ENCODE measurements at places on chromosomes 1 and 21.
A peak's percentile ranks its signal among the peaks of the same experiment; 100 is the strongest.

DNA sequence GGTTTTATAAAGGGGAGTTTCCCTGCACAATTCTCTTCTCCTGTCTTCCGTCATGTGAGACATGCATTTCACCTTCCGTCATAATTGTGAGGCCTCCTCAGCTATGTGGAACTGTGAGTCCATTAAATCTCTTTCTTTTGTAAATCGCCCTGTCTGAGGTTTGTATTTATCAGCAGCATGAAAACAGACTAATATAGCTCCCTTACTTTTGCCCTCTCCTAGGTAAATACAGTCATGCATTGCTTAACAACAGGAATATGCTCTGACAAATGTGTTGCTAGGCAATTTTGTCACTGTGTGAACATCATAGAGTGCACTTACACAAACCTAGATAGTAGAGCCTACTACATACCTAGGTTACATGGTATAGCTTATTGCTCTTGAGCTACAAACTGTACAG, 616.8 kb downstream of the RWDD3 start:
- no peak for DNase-seq

GRCh38 chr1:160261556-160261892, 825 bp downstream of the DCAF8 start:
- peak; percentile 80 for DNase-seq

DNA sequence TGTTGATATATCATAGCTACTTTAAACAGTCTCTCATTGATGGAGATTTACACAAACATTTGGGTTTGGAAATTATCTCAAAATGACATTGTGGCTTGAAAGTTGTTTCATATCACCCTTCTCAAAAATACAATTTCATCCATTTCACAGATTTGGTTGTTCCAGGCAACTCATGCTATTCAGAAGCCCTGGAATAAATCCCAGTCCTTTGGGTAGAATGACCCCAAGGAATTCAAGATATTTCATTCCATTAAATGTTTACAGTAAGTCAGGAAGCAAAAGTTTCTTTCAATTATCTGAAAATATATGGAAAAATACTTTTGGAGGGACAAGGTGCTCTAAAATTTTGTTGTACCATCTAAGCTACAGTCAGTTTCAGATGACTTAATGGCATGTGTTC, 27.1 kb downstream of the MPZL1 start:
- no peak for DNase-seq

GRCh38 chr1:72579629-72580028, 297.3 kb upstream of the NEGR1 start:
- no peak for DNase-seq

- no peak for DNase-seq
Observed at GRCh38 chr1:75630998-75631397, 20.1 kb upstream of the SLC44A5 start.

DNA sequence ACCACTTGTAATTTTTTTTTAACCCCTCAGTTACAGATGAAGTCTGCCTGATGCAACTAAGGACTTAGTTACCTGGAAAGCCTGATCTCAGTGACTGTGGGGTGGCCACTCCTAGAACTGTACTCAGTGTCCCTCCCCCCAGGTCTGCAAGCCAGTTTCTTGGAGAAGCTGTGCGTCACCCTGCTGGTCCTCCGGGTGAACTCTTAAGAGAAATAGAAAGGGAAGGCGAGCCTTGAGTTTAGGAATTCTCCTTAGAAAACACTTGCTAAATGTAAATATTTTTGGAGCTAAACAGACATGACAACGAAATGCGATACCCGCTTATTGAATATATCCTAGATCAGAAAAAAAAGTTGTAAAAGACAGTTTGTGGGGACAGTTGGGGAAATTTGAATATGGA, 730 bp downstream of the SLC16A4 start:
- DNase-seq: no peak

- no peak for DNase-seq
Observed at GRCh38 chr1:11055676-11056075, 4.1 kb downstream of the SRM start.

DNA sequence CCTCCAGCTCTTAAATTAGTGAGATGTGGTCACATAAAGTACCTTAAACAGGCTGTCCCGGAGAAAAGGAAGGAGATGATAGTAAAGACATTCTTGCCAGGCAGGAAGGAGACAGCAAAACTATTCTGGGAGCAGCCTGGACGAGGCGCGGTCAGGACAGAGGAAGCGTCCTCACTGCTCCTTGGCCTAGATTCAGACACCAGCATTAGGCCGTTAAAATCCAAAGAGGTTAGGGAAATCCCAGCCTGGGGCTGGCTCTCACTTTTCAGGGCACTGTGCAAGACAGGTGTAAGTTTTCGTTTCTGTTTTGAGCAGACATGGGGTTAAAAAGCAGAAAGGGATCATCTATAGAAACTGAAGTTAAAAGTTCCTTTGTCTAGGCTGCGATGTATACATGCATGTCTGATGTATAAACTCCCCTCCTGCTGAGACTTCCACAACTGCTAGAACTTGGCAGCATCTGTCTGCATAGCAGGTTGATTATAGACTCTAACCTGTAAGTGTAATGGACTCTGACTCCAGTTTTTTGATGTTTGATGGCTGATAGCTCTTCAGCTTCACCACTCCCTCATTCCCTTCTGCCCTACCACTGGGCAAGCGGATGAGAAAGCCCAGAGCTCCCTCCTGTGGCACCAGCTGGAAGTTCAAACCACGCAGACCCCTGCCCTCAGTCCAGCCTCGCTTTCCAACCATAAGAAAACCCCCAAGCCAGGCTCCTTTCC, 21.5 kb downstream of the STPG1 start:
- DNase-seq: peak; percentile 69

GRCh38 chr1:168774241-168774640, 45.2 kb upstream of the DPT start:
- no peak for DNase-seq

DNA sequence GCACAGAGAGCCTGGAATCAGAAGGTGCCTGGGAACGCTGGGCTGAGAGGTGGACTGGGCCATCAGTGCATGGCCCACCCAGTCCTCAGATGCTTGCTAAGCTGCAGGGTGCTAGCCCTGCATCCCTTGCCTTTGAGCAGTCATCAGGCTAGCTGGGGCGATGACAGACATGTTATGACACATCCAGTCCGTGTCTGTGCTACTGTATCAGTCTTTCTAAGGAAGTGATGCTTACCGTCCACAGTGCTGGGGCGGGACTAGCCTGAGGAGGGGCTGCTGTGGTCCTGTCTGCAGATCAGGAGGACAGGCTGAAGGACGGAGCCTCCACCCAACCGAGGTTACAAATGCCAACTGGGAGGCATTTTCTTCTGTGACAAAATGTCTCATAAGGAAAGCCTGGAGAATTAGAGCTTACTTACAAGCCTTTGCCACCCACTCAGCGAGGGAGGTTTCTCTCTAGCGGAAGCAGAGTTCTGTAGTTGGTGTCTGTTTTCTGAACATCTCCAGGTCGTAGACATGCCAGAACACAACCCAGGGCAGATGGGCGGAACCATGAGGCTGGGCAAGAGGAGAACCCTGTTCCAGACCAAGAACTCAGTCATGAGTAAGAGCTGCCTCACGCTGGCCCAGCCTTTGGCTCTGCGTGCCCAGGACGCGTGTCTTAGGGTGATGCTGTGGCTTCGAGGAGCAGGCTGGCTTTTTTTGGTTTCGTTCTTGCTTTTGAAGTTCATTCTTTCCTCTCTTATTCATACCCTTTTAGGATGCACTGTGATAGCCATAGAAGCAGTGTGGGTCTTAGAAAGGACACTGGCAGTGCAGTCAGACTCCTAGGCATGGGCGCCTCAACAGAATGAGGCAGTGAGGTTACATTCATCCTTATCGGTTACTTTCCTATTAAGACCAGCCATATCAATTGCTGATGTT, 14.3 kb downstream of the SLFNL1 start:
- DNase-seq: no peak

DNA sequence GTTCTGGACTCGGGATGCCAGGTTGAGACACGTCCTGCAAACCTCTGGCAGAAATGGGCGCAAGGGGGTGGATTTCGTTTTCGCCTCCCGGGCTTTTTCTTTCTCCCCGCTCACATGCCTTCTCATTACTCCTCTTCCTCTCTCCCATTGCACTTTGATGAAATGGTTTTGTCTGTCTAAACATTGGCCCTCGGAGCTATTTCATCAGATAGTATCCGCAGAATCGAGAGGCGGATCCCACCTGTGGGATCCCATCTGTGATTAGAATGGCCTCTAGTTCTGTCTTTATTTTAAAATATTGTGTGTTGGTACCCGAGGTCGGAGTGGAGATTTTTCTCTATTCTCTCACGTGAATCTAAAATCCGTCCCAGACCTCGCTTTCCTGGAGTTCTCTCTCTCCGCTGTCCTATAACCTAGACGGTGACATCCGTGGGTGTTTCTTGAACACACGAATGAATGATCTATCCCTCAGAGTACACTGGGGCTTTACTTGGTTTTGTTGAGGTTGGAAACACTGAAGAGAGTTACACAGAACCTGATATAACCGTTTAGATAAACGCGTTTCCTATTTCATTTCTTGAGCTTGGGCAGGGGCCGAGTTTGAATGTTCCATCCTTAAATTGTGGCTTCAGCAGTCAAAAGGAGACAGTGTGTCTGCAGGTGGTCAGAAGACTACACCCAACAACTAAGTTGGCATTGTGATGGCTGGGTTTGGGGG, 2.0 kb downstream of the EDARADD start:
- no peak for DNase-seq

DNA sequence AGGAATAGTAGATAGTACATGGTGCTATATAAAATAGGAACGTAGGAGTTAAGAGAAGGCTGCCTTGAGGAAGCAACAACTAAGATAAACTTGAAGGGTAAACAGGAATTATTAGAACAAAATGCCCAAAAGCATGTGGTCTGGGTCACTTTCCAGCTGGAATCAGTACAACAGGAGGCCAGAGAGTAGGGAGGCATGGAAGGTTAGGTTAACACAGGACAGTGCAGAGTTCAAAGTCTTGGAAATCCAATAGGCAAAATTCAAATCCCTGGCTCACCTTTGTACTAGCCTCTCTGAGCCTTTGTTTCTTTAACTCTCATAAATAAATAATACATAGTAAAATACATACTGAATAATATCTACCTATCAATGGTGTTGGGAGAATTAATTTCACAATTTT, 69.0 kb upstream of the NEK7 start:
- no peak for DNase-seq

DNA sequence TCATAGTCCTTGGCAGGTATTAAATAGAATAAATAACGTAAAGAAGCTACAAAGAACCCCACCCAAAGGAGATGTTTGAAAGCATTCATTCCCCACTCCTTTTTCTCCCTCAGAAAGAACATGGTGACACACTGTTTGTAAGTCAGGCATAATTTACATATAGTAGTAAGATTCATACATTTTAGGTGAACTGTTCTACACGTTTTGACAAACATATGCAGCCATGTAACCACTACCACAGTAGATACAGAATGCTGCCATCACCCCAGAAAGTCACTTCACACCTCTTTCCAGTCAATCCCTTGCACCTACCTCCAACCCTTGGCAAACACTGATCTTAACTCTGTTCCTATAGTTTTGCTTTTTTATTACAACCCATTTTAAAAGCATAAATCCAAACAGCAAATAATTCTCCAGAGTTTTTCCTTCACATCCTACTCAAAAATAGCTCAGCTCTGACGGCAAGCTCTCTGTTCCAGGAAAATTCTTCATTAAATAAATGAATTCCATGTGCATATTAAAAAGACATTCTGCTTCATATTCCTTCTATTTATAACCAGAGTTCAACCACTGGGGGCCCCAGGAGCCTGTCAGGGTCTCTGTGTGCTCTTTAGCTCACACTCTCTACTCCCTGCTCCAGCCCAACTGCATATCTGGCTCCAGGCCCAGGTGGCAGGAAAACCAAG, 258.8 kb downstream of the PLPP3 start:
- no peak for DNase-seq

DNA sequence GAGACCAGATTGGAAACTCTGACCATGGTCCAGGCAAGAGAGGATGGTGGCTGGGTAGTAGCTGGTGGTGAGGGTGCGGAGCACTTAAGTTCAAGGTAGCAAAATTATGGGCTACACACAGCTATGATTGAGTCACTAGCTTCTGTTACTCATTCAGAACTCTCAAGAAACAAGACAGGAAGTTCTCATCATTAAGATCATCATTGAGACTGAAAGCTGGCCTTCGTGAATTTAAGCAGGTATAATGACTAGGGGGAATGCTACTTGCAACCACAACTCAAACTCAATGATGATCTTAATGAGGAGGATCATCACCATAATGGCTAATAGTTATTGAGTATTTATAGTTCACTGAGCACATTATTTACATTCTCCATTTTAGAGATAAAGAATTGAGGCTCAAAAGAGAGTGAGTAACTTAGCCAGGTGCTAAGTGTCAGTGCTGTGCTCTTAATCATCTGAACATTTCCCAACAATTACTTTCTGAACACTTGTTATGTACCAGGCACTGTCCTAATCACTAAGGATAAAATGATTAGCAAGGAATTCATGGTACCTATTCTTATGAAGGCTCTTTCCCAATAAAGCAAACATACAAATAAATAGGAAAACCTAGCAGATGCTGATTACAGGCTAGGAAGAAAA, 286.3 kb upstream of the C1orf105 start:
- no peak for DNase-seq

DNA sequence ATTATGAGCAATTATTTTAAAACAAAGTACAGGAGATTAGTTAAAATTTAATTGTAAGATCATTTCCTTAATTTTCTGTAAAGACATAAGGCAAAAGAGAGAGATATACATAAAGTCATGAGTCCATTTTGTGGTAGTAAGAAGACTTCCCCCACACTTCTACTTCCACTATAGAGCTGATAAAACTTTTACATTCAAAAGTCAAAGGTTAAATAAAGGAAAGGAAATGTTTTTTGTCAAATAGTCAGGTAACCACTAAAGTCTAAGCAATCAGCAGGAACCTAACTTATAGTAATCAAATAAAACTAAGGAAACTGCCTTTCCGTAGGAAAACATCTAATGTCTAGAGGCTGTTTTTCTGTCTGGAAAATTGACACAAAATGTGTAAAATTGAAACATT, 110.9 kb downstream of the DENND1B start:
- DNase-seq: no peak

- DNase-seq: no peak
Observed at GRCh38 chr1:203127666-203128430, at the start of gene ADORA1. TSS of gene ADORA1 (plus strand) at chr1:203127726. CDS start at chr1:203128842, 1,116 bp downstream.

DNA sequence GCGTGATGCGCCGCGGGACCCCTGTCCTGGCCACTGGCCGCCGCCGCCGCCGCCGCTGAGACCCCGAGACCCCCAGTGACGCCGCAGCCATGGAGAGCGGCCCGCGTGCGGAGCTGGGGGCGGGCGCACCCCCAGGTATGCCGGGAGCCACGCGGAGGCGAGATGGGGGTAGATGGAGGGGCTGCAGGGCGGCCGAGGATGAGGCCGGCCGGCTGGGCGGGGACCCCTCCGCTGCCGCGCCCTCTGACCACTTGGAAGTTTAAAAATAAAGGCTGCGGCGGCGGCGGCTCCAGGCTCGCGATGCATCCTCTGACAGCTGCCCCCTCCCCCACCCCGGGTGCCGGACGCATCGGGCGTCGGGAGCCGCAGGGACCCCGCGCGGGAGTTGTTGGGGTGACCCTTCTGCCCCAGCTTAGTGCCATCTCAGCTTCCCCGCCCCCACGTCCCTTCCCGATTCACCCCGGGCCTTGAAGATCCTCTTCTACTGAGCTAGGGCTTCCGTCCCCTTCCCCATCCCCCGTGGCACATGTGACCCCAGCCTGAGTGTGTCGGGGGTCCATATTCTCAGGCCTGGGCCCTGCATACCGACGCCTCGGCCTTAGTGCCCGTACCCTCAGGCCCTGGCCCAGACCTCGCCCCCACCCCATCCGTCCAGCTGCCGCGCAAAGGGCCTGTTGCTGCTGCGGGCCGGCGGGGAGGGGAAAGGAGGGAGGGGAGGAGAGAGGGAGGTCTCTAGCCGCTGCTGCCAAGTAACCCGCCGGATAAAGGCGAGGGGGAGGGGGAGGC, 562 bp downstream of the MAP7D1 start:
- DNase-seq: peak; percentile 47

GRCh38 chr1:72282271-72283021, at the start of gene NEGR1:
TSS of gene NEGR1 (minus strand) at chr1:72282539.
- DNase-seq: peak; percentile 43
